HS-27A (cell line): ENCODE measurements at places on chromosomes 16 and 17.

DNA sequence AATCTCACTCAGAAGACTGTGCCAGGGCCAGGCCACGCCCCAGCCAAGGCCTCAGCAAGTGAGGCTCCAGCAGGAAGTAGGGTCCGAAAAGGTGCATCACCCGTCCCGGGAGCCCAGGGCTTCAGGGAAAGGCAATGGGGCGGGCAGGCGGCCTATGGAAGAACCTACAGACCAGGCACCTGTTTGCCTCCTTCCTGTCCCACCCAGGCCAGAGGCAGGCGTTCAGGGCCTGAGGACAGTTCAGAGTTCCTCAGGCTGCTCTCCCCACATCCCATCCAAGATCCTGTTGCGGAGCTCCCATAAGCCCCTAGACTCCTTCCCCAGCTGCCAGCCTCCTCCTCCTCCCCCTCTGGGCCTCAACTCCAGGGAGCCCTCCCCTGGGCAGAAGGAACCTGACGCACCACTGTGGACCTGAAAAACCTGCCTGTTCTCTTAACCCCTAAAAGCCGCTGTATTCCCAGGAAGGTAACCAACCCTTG lies 2.3 kb downstream of the CLUH start:
- DNase-seq = no peak

GRCh38 chr16:88754912-88755744 lies 29.9 kb downstream of the PIEZO1 start:
- DNase-seq = no peak

DNA sequence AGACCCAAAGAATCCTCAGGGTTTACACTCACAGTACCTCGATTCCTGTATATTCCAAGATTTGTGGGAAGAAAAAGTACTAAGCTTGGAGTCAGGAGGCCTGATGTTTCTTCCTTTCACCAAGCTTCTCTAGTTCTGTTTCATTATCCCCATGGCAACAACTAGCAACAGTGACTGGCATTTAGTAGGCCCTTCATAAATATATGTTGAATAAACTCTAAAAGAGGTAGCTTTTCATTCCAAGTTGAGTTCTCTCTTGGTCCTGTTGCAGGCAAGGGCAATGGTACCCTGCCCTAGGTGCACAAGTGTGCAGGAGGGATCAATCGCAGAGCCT lies 527 bp upstream of the UBE2Z start:
- no peak for DNase-seq

DNA sequence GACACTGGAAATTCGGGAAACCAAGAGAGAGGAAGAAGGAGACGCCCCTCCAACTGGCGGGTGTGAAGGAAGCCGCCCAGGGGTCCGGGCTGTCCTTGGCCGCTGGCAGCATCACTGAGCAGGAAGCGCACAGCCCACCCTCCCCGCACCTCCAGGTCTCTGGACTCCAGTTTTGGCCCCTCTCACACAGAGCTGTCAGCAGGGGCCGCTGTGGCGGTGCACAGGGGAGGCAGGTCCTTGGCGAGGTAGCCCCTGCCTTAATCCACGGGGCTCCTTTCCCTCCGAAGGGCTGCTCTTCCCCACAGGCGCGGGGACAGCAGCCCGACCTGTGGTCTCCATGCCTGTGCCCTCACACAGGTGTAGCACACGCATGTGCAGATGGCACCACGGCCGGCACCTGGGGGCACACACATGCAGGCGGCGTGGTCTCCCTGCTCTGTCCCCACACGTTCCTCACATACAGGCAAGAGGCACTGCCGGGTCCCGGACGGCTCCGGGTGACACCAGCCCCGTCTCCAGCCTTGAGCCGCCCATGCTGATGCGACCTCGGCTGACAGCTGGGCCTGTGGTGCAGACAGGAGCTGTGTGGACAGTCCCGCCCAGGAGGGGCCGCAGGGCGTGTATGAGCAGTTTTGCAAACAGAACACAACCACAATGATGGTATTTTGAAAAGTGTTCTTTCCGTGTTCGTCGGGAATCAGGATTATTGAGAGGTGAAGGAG lies 26.6 kb upstream of the CHMP6 start:
- DNase-seq = no peak

- no peak for DNase-seq
These were observed 36.0 kb upstream of the RBFOX3 start for GRCh38 chr17:79646721-79647455.

DNA sequence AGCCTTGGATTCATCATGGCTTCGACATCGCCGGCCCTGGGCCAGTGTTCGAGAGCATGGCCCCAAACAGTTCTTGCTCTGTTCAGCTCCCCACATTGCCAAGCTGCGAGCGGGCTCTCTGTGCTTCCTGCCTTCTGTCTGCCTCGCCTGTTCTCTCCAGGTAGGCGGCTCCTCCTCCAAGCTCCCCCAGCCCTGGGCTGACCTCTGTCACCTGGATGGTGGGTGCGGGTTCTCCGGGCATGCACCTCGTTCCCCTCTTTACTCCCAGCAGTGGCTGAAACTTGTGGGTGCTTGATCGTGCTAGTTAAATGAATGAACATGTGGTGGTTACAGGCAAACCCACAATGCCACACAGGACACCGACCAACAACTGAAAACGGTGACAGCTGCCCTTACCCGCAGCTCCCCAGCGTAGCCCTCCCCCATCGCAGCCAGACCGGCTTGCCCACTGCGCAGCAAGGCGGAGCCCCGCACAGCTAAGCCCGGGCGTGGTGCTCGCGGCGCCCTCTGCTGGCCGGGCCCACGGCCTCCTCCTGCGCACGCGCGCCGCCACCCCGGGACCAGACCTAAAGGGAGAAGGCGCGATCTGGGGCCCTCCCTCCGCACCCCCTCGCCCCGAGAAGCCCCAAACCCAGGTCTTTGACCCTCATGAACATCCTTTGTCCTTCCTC lies 23.0 kb upstream of the EIF1 start:
- DNase-seq = no peak

DNA sequence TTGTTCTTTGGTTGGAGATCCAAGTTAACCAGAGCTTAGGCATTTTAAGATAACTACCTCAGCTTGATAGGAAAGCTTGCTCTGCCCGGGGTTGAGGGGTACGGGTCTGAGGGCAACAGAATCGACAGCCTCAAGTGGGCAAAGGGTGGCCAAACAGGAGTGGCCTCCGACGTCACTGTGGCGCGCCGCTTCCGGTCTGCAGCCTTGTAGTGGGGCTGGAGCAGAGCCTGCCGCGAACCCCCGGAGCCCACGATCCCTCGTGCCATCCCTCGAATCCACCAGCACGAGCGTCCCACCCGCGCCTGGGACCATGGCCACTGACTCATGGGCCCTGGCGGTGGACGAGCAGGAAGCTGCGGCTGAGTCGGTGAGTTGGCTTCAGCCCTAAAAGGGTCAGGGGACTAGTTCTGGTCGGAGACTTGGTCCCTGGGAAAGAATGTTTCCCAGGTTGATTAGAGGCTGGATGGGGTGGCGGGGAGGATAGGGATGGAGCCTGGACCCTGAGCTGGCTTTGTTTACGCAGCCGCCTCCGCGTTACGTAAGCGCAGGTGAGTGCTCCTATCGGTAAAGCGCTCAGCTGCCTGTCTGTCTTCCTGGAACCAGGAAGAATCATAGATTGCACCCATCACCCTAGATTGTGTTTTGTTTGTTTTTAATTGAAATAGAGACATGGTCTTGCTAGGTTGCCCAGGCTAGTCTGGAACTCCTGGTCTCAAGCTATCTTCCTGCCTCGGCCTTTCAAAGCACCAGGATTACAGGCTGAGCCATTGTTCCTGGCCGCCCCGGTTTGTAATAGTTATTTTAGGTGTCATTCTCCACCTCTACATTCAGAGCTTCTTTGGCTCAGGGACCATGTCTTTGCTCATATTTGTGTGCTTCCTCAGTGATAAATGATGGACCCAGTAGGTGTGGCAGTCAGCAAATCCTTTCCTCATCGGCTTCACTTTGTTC lies at the start of gene DDX19B:
DDX19B (plus strand) TSS at position 199 of the 951 bp plus-strand sequence; CDS start at position 311, 112 bp downstream.
- DNase-seq = peak; percentile 36

- no peak for DNase-seq
These were observed 85.1 kb downstream of the CES1 start for GRCh38 chr16:55747785-55748184.

- peak; percentile 42 for DNase-seq
These were observed 45.0 kb upstream of the NACA2 start for GRCh38 chr17:61635913-61636432.

- DNase-seq = no peak
These were observed 6.3 kb downstream of the CCDC102A start for GRCh38 chr16:57530104-57530521.

GRCh38 chr17:8125947-8126490 lies 2.1 kb upstream of the HES7 start:
- no peak for DNase-seq
